ENCODE measurements at places on chromosomes 6 and 20. TPM values are rescaled to one million over a fixed set of nuclear protein-coding genes. Genes with fewer than 3 reads are reported as not detected.

POM121L2 gene
- not detected for total RNA-seq

TINAG gene
- not detected for total RNA-seq

CLDN20 gene
- not detected for total RNA-seq

FRMD1 gene
- total RNA-seq = 0.83 TPM

- H3K36me3 ChIP-seq = no peaks in the 10 kb centered on the region
- no peaks in the 10 kb centered on the region for H3K27me3 ChIP-seq
- no peak for DNase-seq
- no peak overlapping the region for H3K4me3 ChIP-seq
- no peak overlapping the region for H3K27ac ChIP-seq
These were observed 74.3 kb downstream of the ADGRG6 start for GRCh38 chr6:142376115-142376514.

- H3K36me3 ChIP-seq = no peaks in the 10 kb centered on the region
- no peak overlapping the region for H3K27ac ChIP-seq
- H3K27me3 ChIP-seq = no peaks in the 10 kb centered on the region
- no peak for DNase-seq
These were observed 26.2 kb upstream of the KCNK16 start for GRCh38 chr6:39348740-39349139.

- DNase-seq = no peak
- no peak overlapping the region for H3K4me3 ChIP-seq
- H3K27me3 ChIP-seq = no peaks in the 10 kb centered on the region
These were observed 20.6 kb upstream of the ZBTB24 start for GRCh38 chr6:109503327-109504224.

All from suprapubic skin (tissue), 4 donors.